Anterior cingulate cortex (tissue), 58 donors: ENCODE measurements at places on chromosomes 7 and 10.

- no peak for DNase-seq
These were observed 973 bp downstream of the SDK1 start for GRCh38 chr7:3301831-3302618.

DNA sequence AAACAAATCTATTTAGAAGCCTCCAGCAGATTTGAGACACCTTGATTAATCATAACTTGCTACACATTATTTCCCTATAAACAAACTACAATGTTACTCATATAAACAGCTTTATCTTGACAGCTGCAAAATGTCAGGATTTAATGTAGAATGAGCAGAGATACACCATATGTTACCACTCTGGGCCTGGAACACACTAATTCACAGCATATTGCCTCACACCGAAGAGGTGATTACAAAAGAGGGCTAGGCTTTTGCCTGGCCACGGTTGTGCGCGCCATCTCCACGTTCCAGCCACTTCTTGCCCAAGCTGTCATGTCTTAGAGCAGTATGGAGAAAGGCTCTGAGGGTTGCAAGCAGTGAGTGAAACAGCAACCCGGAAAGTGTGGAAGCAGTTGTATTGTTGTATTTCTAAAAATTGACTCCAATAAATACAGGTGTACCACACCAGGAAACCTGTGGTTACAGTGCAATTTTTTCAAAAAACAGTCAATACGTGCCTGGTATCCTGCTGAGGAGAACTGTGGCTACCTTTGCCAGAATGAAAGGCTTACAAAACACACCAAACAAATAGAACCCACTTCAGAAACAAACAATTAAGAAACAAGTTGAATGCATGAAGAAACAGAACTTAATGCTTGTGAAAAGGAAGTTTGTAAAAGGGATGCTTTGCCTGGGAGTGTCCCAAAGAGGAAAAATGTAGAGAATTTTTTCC, 498.1 kb downstream of the PLXNA4 start:
- no peak for DNase-seq

- DNase-seq: no peak
These were observed 133.7 kb downstream of the SLC25A13 start for GRCh38 chr7:96188174-96188581.

DNA sequence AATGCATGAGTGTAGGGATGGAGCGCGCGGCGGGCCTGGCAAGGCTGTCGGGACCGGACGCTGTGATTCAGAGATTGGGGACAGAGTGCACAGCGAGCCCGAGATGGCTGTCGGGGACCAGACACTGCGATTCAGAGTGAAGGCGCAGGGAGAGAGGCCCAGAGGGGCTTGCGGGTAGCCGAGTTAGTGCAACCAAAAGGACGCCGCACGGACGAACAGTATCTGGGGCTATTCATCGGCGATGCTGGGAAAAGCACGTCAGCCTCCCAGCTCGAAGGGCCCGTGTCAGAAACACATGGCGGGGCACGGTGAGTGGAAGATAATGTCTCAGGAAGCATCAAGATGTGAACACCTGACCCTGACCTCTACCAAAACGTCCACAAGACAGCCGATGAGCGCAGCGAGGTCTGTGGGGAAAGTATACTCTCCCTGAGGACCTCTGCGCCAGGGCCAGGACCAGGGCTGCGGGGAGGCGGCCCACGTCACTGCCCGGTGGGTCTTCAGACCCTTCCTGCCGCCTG, 215.8 kb downstream of the ZMYND11 start:
- DNase-seq: no peak

DNA sequence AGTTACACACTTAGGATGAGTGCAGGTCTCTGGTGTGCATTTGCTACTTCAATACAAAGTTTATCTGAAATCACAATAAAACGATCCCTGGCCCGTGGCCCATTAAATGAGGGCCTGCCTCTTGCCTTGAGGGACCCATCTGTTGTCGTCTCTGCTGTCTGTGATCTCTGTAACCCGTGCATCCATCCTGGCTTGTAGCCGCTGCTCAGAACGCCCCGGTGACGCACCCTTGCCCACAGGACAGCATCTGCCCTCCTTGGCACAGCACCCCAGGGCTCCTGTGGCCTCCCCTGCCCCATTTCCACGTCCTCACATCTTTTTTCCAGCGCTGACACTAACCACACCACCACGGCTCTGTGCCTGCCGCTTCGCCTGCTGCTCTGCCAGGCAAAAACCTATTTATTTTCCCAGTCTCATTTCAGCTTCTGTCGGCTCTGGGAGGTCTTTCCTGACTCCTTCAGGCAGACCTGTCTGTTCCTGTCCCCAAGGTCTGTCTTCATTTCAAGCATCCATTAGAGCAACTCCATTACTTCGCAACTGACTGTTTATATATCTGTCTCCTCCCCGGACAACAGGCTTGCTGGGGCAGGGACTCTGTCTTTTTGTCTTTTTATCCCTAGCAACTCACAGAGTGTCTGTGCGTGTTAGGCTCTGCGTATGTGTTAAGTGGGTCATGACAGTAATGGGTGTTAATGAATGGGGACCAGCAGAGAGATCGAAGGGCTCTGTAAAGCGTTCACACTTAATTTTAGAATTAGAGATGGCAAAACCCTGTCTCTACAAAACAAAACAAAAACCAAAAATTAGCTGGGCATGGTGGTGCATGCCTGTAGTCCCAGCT, 16.4 kb downstream of the CARD11 start:
- DNase-seq: no peak

GRCh38 chr10:73644767-73645166, 3.5 kb upstream of the MYOZ1 start:
- no peak for DNase-seq

DNA sequence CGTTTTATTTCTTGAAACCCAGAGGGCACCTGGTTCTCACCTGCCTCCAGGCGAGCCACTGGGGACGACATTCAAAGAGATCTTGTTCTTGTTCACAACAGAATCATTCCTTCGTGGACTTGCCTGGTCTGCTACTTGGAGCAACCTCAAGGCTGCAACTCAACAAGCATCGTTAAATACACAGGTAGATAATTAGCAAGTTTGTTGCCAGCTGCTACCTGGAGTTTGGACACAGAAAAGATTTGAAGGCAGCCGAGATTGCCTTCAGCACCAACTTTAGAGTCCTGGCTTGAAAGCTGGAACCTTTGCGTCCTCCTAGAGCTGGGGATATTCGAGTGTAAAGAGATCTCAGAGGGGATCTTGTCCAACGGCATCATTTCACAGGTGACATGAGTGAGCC, 89.6 kb upstream of the C7orf33 start:
- DNase-seq: no peak

DNA sequence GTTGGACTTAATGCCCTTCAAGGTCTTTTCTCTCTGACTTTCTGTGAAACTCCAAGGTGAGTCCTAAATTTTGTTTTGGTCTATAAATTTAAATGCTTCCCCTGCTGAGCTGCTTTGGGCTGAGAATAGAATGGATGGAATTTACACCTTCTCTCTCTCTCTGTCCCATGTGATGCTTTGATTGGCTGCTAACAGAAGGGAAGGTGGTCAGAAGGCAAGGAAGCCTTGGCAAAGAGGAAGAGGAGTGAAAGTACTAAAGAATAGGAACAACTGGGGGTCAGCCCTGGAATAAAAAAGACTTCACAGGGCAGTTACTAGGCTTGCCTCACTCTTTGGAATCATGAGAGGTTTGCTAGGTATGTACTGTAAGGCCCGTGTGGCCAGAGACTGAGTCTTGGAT, 260.2 kb downstream of the AUTS2 start:
- DNase-seq: no peak

DNA sequence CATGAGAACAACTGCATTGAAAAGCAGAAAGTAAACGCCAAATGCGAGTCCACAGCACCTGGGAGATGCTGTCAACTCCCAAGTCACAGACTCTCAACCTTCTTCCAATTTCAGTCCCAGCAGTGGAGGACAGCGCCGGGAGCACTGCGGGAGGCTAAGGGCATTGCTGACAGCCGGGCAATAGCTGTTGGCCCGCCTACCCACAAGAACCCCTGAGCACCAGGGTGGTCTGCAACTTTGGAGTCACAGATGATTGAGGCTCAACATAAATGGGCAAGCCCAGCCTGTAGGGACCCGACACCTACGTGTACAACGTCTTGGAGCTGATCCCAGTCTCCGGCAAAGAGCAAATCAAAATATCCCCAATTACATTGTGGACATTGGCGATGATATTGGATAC, 262.9 kb downstream of the TCERG1L start:
- DNase-seq: no peak

- DNase-seq: peak; percentile 40
These were observed 134.6 kb downstream of the ARHGAP22 start for GRCh38 chr10:48470115-48470892.

GRCh38 chr7:79615871-79616640, 162.6 kb upstream of the MAGI2 start:
- DNase-seq: no peak

DNA sequence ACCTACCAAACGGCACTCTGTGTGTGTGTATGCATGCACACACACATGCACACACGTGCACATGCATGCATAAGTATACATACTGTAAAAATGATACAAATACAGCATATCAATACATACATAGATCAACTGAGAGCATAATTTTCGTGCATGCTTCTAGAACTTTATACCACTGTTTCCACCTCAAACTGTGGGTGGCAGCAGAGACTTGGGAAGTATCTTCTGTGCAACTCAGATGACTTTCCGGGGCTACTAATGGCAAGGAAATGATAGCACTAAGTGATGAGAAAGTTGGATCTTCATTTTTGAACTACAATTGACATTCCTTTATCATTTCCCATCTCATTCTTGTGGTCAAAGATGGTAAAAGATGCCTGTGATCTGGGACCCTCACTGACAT, 570.7 kb downstream of the REEP3 start:
- no peak for DNase-seq

DNA sequence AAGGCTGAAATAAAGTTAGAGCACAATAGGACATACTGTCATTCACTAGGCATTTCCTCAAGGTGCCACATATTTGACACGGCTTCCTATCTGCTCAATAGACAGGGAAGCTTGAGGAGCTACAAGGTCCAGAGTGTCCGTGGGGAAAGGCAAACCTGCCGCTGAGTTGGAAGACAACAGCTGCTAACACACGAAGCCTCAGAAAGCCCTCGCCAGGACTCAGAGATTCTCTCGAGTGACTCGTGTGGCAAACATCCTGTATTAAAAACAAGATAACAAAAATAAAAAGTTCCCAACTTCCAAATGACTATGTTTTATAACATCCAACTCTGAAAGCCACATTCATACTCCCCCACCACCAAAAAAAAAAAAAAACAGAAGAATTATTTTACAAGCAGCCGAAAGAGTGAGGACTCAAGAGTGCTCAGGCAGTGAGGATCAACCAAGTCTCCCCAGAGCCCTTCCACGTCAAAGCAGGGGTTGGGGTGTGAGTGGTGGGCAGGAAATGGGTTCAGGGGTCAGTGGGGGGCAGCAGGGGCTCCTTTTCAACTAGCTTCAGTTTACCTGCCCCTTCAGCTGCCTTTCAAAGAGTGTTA, 67.6 kb downstream of the STK17A start:
- DNase-seq: no peak

- DNase-seq: no peak
These were observed 241.7 kb downstream of the BUB3 start for GRCh38 chr10:123395906-123396305.

DNA sequence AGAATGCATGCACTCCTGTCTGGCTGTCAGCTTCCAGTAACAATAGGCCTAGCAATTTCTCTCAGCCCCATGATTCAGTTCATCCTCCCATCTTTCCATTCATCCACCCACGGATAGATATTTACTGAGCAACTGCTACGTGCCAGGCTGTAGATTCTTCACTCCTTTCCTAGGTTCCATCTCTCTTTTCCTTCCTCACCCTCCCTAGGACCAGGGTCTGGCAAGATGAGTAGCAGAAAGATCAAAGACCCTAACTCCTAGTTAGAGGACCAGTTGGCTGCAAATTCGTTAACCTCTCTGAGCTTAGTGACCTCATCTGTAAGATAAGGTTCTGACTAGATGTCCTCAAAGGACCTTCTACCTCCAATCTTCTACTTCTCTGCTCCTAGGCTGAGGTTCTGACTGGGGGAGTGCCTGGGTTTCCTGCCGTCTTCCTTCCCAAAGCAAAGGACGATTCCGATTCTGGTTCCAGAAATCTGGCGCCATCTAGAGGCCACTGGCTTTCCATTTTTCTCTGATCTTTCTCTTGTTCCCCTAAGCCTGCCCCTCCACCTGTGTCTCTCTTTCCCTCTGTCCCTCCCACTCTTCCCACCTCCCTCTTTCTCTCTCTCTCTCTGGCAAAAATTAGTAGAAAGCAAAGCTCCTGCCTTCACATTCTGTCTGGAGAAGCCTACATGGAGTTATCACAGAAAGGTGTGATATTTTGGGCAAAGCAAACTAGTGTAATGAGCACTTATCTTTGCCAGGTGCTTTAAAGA, 26.2 kb downstream of the TBATA start:
- peak; percentile 54 for DNase-seq

GRCh38 chr10:12214763-12215218, 18.8 kb downstream of the CDC123 start:
- DNase-seq: no peak

DNA sequence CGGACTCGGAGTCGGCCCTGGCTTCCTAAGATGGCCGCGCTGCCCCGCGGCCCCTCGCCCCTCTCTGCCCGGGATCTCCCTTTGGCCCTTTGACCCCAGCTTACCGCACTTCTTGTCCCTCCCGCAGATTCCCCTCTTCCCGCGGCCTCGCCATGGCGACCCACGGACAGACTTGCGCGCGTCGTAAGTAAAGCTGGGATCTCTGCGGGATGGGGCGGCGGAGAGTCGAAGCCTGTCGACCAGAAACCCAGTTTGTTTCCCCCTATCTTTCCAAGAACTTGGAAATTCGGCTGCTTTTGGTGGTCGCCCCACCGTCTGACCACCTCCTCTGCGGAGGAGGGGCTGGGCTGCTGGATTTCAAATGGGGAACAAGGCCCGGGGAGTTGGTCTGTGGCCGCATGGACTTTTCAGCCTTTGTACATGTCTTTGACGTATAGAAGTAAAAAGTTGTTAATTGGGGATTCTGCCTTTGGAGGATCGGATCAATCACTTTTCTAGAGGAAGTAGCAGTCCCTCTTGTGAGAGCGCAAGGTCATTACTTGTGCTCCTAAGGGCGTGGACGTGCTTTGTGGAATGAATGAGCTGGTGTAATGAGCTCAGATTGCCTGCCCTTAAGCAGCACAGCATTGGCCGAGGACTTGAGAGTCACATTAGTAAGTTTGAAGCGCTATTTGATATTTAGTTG, 553 bp downstream of the VDAC2 start:
- DNase-seq: no peak

DNA sequence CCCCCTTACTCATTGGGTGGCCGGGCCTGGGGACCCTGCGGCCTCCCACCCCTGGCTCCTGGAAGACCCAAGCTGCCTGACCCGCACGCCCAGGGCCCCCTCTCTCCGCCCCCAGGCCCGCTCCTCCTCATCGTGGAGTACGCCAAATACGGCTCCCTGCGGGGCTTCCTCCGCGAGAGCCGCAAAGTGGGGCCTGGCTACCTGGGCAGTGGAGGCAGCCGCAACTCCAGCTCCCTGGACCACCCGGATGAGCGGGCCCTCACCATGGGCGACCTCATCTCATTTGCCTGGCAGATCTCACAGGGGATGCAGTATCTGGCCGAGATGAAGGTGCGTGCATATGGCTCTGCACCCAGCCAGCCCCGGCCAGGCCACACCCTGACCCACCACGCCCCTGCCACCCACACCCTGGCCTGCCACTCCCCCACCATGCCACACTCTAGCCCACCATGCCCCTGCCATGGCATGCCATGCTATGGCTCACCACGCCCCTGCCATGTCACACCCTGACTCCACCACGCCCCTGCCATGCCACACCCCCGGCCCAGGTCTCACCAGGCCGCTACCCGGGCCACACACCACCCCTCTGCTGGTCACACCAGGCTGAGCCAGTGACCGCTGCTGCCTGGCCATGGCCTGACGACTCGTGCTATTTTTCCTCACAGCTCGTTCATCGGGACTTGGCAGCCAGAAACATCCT, 18.7 kb upstream of the CSGALNACT2 start:
- no peak for DNase-seq
